ENCODE measurements at places on chromosomes 12 and 14.

- DNase-seq = no peak
Measured at GRCh38 chr14:80523518-80524117, 312.3 kb upstream of the DIO2 start.

DNA sequence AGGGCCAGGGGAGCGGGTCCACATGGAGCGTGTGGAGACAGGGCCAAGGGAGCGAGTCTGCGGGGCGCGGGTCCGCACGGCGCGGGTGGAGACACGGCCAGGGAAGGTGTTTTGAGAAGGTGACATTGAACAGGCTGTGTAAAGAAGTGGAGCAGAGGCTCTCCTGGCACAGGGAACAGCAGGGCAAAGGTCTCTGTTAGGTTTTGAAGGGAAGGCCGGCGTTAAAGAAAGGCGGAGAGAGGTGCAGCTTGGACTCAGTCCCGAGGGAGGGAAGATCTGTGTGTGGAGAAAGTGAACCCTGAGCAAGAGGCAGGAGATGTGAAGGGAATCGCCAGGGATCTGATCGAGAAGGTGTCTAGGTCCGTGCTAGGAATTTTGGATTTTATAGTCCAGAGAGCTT, 1.8 kb downstream of the PXMP2 start:
- DNase-seq = no peak

- DNase-seq = peak; percentile 26
Measured at GRCh38 chr12:2641207-2641606, 153.6 kb upstream of the FKBP4 start.

DNA sequence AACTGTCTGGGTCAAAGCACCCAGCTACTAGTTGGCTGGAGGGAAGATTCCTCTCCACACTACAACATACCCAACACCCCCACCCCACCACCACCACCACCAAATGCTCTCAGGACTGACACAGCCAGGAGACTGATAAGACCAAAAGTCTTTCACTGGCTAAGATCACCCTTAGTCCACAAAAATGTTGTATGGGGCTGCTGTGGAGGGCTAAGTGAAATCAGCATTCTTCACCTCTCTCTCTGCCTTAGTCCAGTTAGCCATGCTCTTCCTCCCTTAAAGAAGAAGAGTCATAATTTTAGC, 106.2 kb downstream of the NUAK1 start:
- DNase-seq = no peak

DNA sequence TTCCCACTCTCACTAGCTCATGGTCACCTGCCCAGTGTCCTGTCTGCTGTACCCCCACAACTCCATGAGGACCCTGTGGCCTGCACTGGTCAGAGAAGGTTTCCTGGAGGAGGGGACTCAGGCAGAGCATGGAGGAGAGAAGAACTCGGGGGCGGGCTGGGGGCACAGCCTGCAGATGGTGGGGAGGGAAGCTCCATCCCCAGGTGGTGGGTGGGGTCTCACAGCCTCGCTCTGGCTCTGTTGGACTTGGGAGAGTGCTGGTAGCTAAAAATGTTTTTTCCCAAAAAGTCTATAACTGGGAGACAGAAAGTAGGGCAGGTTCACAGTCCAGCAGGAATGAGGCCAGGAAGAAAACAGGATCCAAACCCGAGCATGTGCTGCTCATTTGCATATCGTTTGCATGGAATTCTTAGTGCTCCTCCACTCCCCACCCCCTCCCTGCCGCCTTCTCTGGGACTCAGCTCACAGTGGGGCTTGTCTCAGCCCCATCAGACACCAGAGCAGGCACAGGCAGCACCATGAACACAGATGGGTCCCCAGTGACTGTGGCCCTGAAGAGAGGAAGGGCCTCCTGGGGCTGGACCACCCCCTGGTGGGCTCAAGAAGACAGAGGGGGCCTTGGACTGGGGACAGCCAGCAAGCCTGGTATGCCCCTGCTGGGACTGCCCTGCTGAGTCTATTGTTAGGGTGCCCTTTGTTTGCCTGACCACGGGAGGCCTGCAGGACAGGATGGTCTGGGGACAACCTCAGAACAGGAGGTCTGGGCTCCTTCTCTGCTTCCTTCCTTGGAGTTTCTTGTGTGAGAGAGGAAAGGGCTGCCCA, 67.0 kb upstream of the SFSWAP start:
- no peak for DNase-seq

- DNase-seq = no peak
Measured at GRCh38 chr12:108973629-108974152, 47.2 kb downstream of the SVOP start.

DNA sequence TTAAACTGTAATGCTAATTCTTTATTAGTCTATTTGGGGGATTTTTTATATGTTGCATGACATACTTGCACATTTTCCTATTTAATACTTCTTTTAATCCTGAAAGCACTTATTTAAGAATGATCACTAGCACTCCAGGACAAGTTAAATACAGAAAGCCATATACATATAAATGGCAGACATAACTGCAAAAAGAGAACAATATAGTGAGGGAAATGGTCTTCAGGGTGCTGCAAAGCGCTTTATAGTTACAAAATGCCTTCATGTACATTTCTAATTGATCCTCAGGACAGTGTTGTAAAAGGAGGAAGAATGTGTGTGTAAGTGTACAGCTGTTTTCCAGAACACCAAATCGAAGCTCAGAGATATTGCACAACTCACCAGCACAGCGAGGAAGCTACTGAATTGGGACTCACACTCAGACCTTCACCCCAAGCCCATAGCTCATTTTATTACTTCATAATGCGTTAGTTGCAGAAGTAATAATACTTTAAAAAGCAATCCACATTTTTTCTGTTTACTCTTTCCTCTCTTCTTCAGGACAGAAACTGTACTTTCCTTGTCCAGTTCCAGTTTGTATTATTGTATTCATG, 428.2 kb downstream of the RAD51B start:
- DNase-seq = no peak

DNA sequence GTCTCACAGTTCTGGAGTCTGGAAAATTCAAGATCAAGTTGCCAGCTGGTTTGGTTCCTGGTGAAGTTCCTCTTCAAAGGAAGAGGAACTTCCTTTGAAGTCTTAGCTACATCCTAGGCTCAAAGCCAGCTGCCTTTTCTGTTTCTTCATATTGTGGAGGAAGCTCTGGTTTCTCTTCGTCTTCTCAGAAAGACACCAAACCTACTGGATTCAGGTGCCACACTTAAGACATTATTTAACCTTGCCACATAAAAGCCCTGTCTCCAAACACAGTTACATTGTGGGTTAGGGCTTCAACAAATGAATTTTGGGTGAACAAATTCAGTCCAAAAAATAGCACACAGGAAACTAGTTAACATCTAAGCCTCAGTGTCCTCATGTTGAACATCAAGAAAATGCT, 1019.8 kb downstream of the GALC start:
- DNase-seq = no peak

All from NAMALWA (cell line).